Ascending aorta (tissue), 2 donors: ENCODE measurements at places on chromosomes 16 and 17.
A peak's percentile ranks its signal among the peaks of the same experiment; 100 is the strongest.

DNA sequence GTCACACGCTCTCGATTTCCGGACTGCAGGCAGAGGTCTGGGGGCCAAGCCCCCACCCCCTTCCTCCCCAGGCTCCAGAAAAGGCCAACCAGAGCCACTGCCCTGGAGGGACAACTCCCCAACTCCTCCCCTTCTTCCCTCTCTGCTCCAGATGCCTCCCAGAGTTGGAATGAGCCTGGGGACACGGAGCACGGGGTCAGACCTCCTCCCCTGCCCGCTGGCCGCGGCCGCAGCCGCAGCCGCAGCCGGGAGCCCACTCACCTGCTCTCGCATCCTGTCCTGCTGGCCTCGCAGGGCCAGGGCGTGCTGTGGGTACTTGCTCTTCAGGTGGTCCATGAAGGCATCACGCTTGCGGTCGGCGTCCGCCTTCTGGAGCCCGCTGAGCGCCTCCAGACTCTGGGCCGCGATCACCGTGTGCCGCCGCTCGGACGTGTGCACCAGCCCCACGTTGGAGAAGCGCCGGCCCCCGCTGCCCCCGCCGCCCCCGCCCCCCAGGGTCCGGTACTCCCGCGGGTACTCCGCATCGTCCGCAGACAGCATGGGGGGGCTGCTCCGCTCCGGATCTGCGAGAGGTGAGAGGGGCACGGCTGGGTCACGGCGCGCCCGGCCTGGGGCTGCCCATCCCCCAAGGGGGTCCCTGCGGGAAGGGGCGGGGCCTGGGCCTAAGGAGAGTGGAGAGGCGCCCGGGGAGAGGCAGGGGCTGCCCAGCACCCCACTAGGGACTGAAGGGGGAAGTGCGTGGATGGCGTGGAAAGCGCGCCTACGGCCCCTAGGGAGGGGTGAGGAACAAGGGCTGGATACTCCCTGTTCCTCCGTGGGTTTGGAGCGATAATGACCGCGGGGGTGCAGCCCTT is 27.3 kb downstream of the SRCIN1 start:
- no peak for DNase-seq

GRCh38 chr17:38749223-38750043 is 1.3 kb upstream of the PCGF2 start:
- DNase-seq = peak; percentile 89

DNA sequence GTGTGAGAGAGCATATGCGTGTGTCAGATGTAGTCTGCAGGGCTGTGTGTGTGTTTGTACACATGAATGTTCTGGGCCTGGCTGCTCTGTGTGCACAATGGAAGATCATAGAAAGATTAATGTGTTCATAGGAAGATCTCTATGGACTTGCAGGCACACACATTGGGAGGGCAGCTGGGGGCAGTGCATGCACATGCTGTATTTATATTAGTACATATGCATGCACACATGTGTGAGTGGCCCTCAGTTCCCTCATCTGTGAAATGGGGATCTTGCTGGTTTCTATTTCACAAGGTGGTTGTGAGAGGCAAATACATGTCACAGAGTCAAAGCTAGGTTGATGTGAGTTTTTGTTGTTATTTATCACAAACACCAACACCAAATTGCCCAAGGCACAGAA is 2.1 kb downstream of the CA7 start:
- DNase-seq = no peak

- DNase-seq = no peak
Observed at GRCh38 chr16:20774703-20775362, 11.0 kb downstream of the ACSM3 start.

- peak; percentile 64 for DNase-seq
Observed at GRCh38 chr16:56988161-56988947, 1.0 kb upstream of the NLRC5 start.

DNA sequence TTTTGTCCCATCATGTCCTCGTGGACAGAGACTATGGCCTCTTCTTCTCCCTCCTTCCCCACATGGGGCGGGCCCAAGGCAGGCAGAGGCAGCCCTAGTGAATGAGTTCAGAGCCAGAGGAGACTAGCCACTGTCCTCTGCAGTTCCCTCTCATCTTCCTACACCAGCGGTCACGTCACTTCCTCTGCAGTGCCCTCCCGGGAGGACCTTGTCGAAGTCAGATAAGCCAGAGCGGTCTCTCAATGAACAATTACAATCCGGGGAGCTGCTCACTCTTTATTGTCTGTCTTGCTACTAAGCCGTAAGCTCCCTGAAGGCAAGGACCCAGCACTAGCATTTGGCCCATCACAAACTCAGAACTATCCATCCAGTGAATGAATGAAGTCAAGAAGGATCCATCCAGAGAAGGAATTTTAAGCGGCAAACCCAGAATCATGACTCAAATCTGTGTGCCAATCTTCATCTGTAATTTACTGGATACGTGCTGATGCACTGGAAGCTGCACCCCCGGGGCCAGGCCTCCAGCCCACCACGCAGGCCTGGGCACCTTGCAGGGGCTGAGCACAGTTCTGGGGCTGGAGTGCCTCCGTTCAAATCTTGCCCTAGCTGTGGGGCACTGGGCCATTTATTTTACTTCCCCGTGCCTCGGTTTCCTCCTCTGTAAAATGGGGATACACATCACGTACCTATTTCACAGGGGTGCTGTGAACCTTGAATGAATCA is 18.1 kb downstream of the ZNF423 start:
- no peak for DNase-seq

GRCh38 chr17:63295839-63296590 is 150.1 kb downstream of the CYB561 start:
- DNase-seq = no peak

DNA sequence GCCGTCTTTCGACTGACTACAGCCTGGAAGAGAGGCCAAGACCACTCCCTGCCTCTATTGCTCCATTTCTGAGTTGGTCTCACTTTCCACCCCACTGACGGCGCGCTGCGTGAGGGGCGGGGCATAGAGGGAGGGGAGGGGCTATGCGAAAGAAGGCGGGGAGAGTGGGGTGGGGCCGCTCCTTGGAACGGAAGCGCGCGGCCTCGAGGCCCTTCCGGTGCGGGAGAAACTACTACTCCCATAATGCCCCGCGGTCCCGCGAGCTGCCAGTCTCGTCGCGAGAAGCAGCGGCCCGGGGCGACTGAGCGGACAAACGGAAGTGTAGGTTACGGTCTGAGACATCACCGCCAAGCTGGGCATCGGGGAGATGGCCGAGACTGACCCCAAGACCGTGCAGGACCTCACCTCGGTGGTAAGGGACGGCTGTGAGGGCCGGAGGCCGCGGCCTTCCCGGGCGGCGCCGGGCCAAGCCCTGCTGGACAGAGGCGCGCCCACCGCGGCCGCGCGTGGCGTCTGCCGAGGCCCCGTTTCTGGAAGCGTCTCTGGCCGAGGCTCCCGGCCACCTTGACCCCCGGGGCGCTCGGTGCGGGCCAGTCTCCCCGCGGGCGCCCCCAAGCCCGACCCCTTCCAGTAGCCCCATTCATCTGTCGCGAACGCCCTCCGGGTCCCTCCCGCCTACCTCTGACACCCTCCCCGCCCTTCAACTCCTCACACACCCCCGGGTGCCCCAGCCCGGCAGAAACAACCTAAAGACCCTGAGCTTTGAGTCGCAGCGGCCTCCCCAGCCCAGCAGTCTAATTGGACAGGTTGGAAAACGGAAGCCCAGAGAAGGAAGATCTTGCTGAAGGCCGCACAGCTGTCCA is at the start of gene HSBP1:
Gene HSBP1, plus strand, starts transcription at position 269 of the 863 bp plus-strand sequence. Its CDS starts 99 bp downstream, at position 368.
- DNase-seq = peak; percentile 96

GRCh38 chr17:50097926-50098325 is 2.8 kb downstream of the PDK2 start:
- DNase-seq = no peak

DNA sequence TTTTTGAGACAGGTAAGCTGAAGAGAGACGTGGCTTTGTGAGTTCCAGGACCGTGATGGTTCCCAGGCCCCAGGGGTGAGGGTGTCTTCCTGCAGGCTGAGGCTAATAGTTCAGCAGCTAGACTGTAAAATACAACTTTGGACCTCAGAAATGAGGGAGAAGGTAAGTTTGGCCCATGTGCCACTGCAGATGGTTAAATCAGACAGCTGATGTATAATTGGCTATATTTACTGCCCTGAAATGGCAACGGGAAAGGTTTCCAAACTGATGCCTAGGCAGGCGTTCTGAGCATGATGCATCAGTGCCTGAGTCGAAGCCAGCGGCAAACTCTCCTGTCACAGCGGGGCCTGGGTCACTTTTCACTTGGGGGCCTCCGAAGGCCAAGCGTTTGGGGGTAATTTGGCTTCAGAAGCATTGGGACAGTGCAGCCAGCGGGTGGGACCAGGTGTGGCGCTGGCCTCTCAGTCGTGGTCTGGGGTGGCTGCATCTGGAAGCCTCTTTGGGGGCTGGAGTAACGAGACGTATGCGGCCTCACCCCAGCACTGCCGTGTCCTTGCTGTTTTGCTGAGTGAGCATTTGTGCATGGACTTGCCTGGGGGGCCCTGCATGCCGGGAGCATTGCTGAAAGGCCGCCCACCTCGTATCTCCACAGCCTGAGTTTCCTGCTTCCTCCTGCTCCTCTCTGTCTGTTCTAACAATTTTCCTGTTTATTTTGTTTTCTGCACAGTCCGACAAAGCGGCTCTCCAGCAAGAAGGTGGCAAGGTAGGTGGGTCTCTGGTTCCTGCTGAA is 31.2 kb upstream of the CAPN15 start:
- DNase-seq = no peak

- DNase-seq = no peak
Observed at GRCh38 chr17:74852237-74853047, 7.2 kb downstream of the GRIN2C start.

GRCh38 chr16:80273635-80274538 is 266.9 kb upstream of the DYNLRB2 start:
- DNase-seq = no peak

GRCh38 chr16:56777001-56777400 is 47.1 kb downstream of the NUP93 start:
- DNase-seq = no peak

DNA sequence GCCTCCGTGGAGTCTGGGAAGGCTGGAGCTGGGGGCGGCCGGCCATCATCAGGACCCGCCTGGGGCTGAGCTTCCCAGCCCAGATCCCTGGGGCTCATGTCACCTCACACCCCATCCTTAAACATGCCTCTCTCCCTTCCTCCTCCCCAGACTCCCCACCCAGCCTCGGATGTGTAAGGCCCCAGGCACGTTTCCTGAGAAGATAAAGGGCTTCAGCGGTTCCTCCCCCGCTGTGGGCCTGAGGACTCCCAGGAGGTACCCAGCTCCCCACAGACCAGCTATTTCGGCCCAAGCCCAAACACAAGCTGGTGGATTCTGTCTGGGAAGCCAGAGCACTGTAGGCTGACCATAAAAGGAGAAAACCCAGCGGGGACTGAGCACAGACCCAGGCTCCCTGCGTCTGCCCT is 49.2 kb downstream of the MYH11 start:
- DNase-seq = peak; percentile 90

GRCh38 chr17:76395980-76396379 is 11.6 kb downstream of the SPHK1 start:
- no peak for DNase-seq

- no peak for DNase-seq
Observed at GRCh38 chr17:72487731-72488494, 367.1 kb downstream of the SOX9 start.

DNA sequence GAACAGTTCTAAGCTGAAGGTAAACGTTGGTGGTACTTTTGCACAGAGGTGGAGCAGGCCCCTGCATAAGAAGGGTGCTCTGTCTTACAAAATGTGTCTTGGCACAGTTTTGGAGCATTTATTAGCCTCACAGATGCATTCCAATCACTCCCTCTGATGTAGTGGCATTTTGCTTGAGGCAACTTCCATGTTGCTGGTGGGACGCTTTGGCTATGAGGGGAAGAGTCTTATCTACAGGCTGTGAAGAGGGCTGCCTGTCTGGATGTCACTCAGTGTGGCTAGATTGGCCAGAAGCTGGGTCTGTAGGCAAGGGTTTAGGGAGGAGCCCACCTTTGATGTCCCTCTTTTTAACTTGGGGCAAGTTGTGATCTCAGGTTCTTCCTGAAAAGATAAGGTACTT is 2.6 kb upstream of the RARA start:
- no peak for DNase-seq

DNA sequence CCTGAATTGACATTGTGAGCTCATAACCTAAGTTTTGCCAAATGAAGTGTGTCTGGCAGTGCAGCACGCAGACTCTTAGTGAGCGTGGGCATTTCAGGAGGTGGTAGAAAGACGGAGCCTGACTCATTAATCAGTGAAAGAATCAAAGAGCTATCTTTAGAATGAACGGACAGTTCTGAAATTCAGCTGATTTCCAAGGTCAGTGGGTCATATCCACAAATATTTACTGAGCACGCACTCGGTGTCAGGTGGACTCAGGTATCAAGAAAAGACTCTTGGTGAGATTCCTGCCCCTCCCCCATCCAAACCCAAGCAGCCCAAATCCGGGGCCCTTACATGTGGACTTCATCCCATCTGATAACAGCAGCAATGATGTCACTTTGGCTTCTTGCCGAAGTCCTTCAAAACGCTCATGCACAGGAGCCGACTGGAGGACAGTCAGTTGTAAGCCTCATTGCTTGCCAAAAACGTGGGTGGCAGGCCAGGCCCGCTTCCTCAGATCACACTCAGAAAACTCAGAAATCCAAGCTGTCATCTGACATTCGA is 185.8 kb downstream of the HS3ST3A1 start:
- no peak for DNase-seq

DNA sequence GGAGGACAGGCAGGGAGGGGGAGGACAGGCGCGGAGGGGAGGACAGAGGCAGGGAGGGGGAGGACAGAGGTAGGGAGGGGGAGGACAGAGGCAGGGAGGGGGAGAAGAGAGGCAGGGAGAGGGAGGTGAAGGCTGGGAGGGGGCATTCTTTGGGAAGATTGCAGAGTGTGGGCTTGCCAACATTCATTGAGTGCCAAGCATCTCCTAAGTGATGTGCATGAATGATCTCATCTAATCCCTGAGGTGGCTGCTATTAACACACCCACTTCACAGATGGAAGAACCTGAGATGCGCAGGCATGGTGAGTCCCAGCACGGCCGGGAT is 58.3 kb downstream of the NT5M start:
- no peak for DNase-seq

GRCh38 chr16:60636117-60636516 is 1400.1 kb downstream of the CDH8 start:
- no peak for DNase-seq

DNA sequence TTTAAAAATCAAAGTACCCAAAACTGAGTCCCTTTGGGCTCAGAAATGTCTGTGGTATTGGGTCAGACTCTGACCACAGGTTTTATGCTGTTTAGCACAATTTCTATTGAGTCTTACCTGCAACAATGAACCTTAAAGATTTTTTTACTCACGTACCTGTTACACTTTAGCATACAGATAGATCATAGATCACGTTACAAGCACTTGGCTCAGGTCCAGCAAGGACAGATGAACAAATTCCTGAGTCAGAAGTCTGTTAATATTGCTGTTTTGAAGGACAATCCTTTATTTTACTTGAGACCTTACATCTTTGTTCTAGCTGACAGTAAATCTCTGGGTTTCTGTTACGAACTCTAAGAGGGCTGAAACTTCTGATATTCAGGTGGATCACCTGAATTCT is 12.8 kb downstream of the SLC7A6OS start:
- no peak for DNase-seq

GRCh38 chr16:88289968-88290401 is 92.8 kb upstream of the ZNF469 start:
- DNase-seq = no peak

GRCh38 chr16:78290395-78290794 is 190.9 kb downstream of the WWOX start:
- no peak for DNase-seq
